ENCODE measurements at places on chromosomes 5 and 9.

DNA sequence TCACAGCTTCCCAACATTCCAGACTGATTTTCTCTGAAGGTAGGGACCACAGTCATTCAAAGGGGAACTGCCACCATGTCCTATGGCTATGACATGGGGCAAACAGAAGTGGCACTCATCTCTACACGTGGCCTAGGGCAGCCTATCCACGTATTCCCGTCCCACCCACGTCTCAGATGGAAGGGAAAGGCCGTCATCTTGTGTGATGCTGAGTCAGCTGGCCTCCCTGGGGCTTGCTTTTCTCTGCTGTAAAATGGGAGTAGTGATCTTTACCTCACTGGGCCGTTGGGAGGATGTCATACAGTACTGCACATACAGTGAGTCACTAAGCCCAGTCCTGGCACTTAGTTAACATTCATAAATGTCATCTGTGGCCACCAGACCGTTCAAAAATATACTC, 72.3 kb downstream of the RAPGEF1 start:
- peak; percentile 67 for DNase-seq

DNA sequence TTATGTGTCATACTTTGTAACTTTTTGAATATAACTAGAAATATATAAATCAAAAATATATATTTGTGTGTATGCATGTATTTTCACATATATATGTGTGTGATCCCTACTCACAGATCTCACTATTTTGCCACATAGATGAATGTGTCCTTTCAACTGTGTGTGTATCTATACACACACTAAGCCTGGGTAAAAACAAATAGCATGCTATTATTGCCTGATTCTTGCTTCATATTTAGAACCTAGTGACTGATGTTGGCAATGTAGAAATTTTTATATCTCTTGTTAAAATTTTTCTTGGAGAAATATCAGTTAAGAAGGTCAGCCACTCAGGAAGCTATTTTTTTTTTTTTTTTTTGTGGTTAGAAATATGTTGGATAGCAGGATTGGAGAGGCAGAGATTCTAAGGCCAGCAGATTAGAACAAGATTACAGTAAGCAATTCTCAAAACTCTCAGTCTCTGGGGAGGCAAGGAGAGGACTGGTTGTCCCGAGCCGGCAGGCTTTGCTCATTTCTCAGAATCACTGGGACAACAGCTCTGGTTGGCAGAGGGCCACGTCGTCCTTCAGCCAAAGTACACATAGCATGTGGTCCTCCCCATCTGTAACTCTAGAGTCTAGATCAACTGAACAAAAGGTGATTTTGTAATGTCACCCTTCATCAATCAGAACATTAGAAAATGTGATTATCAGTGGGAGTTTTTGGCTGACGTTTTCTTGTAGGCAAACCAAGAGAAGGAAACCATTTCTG, 19.7 kb downstream of the C6 start:
- peak; percentile 83 for DNase-seq

DNA sequence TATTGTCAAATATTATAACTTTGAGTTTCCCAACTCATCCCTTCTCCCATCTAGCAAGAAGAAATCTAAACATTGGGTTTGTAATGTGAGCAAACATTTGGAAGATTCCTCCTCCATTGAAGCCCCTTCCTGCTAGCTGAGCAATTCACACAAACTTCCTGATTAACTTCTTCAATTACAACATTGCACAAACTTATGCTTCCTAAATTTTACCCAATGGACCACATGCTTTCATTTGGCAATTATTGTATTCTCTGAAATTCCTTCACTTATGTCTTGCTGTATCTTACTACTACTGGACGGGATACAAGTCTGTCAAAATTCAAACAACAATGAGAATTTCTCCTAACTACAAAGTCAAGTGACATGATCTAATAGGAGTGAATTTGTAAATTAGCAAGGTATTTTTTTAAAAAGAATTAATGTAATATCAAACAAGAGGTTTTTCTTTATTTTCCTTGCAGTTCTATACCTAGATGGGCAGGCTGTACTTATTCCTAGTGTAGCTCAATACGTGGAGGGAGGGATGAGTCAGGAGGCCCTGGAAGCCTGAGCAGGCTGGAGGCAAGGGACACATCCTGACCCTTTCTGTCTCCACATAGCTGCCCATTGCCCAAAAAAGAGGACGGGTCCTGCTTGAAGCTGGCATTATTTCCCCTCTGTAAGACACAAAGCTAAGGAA, 11.8 kb upstream of the IFNW1 start:
- no peak for DNase-seq

- no peak for DNase-seq
Observed at GRCh38 chr9:114921171-114921570, 9.2 kb downstream of the TNFSF8 start.

- no peak for DNase-seq
Observed at GRCh38 chr9:95801797-95802196, 73.7 kb upstream of the ERCC6L2 start.

- DNase-seq: peak; percentile 90
Observed at GRCh38 chr9:95025213-95026147, 292.0 kb downstream of the FANCC start.
